ENCODE measurements at places on chromosomes 2 and 18.

DNA sequence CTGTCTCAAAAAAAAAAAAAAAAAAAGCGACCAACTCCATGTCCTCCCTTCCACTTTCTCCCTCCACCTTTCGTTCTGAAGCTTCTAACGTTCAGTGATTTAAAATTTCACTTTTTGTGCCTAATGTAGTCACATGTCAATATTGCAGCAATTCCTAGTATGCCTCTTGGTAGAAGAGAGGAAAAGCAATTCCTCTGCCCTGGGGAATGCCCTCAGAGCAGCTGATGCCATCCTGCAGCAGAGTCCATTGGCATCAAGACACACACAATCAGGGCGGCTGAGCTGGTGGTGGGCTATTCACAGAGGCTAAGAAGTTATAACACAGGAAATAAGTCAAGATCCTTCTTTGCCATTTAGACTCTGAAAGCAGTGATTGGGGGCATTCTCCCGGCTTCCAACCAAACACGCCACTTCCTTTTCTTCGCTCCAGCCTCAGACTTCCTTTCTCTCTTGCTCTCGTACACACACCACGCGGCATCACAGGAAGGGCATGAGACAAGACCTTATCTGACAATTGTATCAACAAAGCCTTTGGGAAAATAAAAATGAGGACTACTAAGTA is 71.9 kb downstream of the MOGAT1 start:
- DNase-seq, result no peak

DNA sequence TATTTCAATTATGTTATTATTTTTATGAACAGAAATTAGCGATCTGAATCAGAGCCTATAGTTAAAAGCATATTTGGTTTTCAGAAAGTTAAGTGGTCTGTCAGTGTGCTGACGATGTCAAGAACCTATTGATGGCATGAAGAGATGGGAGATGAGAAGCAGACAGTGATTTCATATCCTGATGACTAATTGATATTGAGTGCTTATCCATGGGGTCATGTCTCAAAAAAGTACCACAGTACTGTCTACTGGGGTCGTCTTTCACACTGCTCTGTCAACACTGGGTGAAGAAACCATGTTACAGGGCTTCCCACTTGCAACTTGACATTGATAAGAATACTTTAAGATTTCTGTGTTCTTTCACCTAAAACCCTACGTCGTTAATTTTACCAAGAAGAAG is 297.1 kb downstream of the AFF3 start:
- DNase-seq, result no peak

- DNase-seq, result peak; percentile 30
Measured at GRCh38 chr2:54671875-54672589, 51.4 kb upstream of the EML6 start.

DNA sequence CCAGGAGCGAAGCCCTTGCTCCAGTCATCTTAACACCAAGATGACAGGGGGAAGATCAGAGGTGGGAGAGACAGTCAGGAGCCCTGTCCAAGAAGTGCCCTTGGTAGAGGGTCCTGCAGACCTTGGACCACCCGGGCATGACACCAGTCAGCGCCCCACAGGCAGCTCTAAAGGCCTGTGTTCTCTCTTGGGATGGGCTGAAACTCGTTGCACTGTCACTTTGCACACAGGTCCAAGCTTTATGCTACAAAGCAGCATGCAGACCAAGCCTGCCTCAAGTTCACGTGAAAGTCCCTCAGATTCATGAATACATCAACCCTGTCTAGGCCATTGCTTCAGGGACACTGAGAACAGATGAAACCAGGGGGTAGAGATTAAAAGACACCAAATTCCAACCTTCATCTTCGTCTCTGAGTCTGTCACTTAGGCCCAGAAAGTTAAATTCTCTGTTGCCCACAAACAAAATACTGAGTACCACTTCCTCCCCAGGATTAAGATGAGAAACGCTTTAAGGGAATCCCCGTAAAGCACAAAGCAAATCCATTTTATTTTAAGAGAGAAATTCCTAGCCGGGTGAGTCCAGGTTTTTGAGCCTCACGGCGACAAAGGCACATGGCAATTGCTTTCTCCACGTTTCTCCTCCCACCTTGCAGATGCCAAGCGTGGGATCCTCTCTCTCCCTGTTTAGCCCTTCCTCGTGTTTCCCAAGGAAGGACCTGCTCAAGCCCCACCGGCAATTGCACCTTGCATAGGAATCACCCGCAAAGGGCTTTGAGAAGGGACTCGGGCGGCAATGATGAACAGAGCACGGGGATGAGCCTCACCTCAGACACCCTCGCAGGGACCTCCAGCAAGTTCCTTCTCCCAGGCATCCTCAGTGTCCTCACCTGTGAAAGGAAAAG is 75.0 kb upstream of the ID2 start:
- no peak for DNase-seq

DNA sequence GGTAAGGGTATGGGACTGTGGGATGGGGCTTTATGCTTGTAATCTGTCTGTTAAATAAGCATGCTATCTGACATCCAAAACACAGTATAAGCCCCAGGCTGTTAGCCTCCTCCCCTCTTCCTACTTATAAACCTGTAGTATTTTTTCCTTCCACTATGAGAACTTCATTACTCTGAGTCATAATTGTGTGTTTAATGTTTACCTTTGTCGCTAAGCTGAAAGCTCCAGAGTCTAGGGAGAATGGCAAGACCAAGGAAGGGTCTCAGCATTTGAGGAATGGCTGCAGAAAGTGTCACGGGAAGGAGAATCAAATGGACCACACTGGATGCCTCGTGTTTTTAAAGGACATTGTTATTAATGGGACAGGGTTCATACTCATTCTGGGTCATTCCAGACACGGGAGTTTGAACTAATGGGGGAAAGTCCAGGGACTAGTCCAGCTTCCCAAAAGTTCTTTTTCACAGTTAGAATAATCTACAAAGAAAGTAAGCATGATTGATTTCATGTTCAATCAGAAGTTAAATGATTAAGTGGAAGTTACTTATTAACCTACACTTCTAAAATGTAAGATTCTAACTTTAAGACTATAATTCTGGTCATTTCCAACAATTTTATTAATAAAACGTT is 292.2 kb downstream of the AFF3 start:
- peak; percentile 49 for DNase-seq

- no peak for DNase-seq
Measured at GRCh38 chr2:32864334-32865111, 82.2 kb upstream of the LTBP1 start.
